Stimulated activated CD4-positive, alpha-beta T cell treated with anti-CD3 and anti-CD28 coated beads, Interleukin-12 subunit alpha, Interleukin-12 subunit beta, amount 100 ng/mL, for 4 hours (primary cell): ENCODE measurements at places on chromosomes 13 and 19.

DNA sequence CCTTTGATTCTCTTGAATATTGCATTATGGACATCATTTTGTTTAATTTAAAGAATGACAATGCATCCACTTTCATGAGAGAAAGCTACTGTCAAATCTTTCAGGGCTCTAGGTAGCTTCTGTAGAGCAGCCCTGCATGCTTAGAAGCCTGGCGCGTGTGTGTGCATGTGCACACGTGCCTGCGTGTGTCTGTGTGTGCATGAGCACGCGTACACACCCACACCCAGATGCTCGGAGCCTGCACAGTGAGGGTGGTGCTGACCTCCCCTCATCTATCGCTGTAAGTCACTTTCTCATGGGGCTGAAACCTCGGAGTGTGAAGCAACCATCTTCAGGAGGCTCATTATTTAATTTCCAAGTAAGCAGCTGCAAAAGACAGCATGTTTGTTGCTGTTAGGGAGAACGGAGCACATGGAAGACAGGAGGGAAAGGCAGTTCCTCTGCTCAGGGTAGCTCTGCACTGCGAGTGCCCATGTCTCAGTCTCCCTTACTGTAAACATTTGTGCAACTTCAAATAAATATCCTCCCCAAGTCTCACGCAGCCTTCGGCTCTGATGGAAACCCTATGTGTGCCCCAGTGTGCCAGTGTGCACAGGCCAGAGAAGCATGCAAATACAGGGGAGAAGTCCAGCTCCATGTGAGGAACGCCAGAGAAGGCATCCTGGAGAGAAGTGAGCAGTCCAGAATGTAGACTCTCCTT lies 22.8 kb downstream of the TSHZ3 start:
- no peak for DNase-seq

- no peak for DNase-seq
Measured at GRCh38 chr19:28794301-28794700, 418.6 kb downstream of the UQCRFS1 start.

DNA sequence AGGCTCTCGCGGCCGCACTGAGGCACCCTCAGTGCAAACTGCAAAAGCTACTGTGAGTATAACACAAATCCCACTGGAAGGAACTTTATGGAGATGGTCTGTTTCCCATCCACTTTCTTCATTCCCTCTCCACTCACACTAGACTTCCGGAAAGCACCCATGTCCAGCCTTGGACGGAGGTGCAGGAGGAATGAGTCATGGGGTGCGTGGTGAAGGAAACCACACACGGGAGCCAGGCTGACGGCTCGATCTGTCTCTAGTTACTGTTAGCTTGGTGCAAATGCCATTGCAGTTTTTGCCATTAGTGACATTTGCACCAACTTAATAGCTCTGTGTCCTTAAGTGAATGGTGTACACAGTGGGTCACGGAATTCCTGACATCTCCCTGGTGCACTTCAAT lies 14.6 kb downstream of the NLRP8 start:
- DNase-seq: no peak

GRCh38 chr13:79079351-79079839 lies 326.7 kb downstream of the RBM26 start:
- DNase-seq: no peak

GRCh38 chr19:48772503-48772953 lies 17.2 kb downstream of the FGF21 start:
- no peak for DNase-seq

- DNase-seq: no peak
Measured at GRCh38 chr13:28557725-28558520, 63.0 kb upstream of the FLT1 start.
